ENCODE measurements at places on chromosomes 16 and 17.

- H3K36me3 ChIP-seq = no peaks in the 10 kb centered on the region
- no peaks in the 10 kb centered on the region for H3K27me3 ChIP-seq
- H3K4me3 ChIP-seq = no peak overlapping the region
- no peak overlapping the region for H3K27ac ChIP-seq
- no peak for DNase-seq
Measured at GRCh38 chr17:9998060-9998459, 93.0 kb upstream of the RCVRN start.

DNA sequence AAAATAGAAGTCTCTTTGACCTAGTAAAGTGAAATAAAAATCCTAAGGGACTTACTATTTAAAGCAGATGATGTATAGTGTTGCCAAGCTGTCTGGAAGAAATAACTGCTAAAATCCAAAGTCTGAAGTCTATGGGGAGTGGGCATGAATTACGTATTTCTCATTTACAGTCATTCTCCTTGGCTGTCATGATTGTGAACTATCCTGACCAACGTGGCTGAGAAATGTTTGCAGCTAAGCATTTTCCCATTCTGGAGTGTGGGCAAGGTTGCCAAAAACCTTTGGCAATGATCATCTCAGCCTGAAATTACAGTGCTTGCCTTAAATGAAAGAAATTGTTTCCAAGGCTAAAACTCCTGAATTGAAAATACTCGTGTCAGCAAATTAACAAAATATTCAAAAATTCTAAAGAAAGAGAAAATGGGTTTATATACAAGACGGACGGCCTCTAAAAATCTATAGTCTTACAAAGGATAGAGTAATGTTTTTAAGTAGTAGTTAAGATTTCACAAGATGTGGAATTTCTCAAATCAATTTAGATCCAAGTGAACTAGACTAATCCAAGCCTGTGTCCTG is 77.0 kb downstream of the CACNG1 start:
- H3K4me3 ChIP-seq = no peak overlapping the region
- no peaks in the 10 kb centered on the region for H3K27me3 ChIP-seq
- H3K36me3 ChIP-seq = peaks cover 82% of the 10 kb centered on the region
- peak; percentile 36 for DNase-seq
- H3K4me1 ChIP-seq = peaks cover 16% of the 10 kb centered on the region
- H3K27ac ChIP-seq = no peak overlapping the region

GRCh38 chr16:9976601-9977000 is 205.6 kb downstream of the GRIN2A start:
- no peaks in the 10 kb centered on the region for H3K27me3 ChIP-seq
- DNase-seq = no peak
- no peaks in the 10 kb centered on the region for H3K36me3 ChIP-seq
- H3K4me3 ChIP-seq = no peak overlapping the region
- H3K27ac ChIP-seq = no peak overlapping the region

- peak within 1 kb of the TSS; percentile 83 for H3K27ac ChIP-seq
- peak; percentile 69 for DNase-seq
- peak within 1 kb of the TSS; percentile 89 for H3K4me3 ChIP-seq
- H3K36me3 ChIP-seq = no peaks in the 10 kb centered on the region
Measured at GRCh38 chr16:397135-397661, at the start of gene NME4. NME4 (plus strand) TSS chr16:397199; CDS start chr16:397223, 24 bp downstream.

DNA sequence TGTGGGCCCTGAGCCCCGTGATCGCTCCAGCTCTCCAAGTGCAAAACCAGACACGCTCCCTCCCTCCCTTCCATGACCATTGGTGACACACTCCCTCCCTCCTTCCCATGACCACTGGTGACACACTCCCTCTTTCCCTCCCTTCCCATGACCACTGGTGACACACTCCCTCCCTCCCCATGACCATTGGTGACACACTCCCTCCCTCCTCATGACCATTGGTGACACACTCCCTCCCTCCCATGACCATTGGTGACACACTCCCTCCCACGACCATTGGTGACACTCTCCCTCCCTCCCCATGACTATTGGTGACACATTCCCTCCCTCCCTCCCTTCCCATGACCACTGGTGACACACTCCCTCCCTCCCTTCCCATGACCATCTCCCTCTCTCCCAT is 56.3 kb downstream of the LMF1 start:
- DNase-seq = peak; percentile 35
- no peak overlapping the region for H3K4me3 ChIP-seq
- no peaks in the 10 kb centered on the region for H3K27me3 ChIP-seq

DNA sequence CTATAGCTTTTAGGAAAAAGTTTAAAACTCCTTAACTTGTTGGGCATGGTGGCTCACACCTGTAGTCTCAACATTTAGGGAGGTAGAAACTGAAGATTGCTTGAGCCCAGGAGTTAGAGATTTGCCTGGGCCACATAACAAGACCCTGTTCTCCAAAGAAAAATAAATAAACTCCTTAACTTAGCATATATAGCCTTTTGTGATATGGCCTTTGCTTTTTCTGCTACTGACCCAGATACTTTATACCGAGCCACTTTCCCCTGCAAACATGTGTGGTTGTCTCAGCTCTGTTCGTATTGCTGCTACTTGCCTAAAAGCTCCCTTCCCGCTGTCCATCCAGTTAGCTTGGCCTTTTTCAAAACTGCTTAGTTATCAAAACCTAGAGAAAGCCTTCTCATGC is 51.0 kb downstream of the GAN start:
- H3K27me3 ChIP-seq = no peaks in the 10 kb centered on the region
- H3K36me3 ChIP-seq = peaks cover 19% of the 10 kb centered on the region
- no peak for DNase-seq
- H3K27ac ChIP-seq = no peak overlapping the region
- no peak overlapping the region for H3K4me3 ChIP-seq

- H3K4me1 ChIP-seq = peaks cover 6% of the 10 kb centered on the region
- no peak for DNase-seq
- no peaks in the 10 kb centered on the region for H3K36me3 ChIP-seq
Measured at GRCh38 chr16:48157794-48158193, 2.0 kb upstream of the ABCC12 start.

GRCh38 chr17:82358465-82359350 is at the start of gene TEX19:
TEX19 (plus strand) TSS chr17:82359247; CDS start chr17:82362151, 2,904 bp downstream.
- no peaks in the 10 kb centered on the region for H3K36me3 ChIP-seq
- no peak within 1 kb of the TSS for H3K4me3 ChIP-seq
- peak; percentile 55 for DNase-seq
- H3K27ac ChIP-seq = no peak within 1 kb of the TSS
- no peaks in the 10 kb centered on the region for H3K27me3 ChIP-seq
- H3K4me1 ChIP-seq = peaks cover 17% of the 10 kb centered on the region

DNA sequence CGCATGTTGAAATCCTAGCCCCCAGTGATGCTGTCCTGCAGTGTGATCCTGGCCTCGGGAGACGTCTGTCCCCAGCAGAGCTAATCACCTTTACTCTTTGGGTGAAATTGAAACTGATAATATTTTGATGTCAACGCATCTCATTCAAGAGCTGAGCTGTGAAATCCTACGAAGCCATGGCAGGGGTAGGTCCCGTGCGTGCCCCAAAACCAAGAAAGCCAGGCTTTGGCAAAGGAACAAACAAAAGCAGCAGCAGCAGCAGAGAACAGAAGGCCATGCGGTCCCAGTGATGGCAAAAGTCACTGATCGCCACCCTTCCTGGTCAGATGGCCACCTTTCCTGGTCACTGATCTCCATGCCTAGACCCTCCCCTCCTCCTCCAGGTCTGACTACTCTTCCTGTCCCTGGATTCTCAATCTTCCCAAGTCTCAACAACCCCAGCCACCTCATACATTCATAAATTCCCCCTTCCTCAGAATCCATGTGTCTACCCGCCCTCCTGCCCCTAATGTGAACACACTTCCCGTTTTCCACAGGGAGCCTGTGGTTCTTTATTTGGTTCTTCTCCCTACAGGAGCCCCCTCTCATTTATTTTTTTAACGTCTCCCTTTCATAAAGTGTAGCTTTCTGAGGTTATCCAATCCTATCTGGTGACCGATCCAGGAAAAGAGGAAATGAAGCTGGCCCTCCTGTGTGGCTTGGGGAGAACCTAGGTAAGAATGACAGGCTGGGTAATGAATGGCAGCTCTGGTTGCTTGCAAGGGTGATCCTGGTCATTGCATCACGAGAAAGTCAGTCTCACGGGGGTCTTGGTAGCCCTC is 50.3 kb downstream of the CPPED1 start:
- H3K27ac ChIP-seq = no peak overlapping the region
- no peaks in the 10 kb centered on the region for H3K27me3 ChIP-seq
- no peak for DNase-seq
- peaks cover 6% of the 10 kb centered on the region for H3K4me1 ChIP-seq
- H3K36me3 ChIP-seq = no peaks in the 10 kb centered on the region
- H3K4me3 ChIP-seq = no peak overlapping the region

DNA sequence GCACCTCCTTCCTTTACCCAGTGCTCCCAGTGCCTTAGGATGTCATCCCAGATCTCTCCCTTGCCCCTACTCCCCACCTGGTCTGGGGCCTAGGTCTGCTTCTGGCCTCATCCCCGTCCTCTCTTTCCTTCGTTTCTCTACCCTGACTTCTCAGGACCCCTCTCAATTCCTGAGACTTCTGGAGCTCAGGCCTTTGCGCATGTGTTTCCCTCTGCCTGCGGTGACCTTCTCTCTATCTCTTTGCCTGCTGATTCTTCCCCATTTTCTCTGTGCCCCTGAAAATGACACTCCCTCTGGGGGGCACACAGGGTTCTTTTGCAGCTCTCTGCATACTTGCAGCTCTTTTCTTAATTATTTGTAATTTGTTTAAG is 13.5 kb downstream of the ADORA2B start:
- no peaks in the 10 kb centered on the region for H3K27me3 ChIP-seq
- H3K4me3 ChIP-seq = no peak overlapping the region
- H3K36me3 ChIP-seq = no peaks in the 10 kb centered on the region
- DNase-seq = no peak
- H3K4me1 ChIP-seq = no peaks in the 10 kb centered on the region
- H3K27ac ChIP-seq = no peak overlapping the region

DNA sequence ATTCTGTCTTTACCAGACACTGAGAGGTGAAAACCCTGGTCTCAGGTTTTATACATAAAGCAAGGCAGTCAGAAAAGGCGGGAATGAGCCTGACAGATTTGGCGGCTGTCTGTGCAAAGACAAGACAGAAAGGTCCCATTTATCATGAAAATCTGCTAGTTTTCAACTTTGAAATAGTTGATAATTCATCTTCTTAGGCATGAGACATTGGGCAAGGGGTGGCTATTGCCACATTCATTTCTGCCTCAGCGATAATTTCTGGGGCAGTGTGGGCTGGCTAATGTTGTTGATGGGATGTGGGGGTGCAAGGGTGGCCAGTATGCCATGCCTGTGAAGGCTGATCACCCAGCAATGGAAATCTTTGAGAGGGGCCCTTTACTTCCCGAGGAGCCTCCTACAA is 173.8 kb upstream of the RPH3AL start:
- H3K4me3 ChIP-seq = no peak overlapping the region
- H3K4me1 ChIP-seq = no peaks in the 10 kb centered on the region
- DNase-seq = no peak
- no peak overlapping the region for H3K27ac ChIP-seq

DNA sequence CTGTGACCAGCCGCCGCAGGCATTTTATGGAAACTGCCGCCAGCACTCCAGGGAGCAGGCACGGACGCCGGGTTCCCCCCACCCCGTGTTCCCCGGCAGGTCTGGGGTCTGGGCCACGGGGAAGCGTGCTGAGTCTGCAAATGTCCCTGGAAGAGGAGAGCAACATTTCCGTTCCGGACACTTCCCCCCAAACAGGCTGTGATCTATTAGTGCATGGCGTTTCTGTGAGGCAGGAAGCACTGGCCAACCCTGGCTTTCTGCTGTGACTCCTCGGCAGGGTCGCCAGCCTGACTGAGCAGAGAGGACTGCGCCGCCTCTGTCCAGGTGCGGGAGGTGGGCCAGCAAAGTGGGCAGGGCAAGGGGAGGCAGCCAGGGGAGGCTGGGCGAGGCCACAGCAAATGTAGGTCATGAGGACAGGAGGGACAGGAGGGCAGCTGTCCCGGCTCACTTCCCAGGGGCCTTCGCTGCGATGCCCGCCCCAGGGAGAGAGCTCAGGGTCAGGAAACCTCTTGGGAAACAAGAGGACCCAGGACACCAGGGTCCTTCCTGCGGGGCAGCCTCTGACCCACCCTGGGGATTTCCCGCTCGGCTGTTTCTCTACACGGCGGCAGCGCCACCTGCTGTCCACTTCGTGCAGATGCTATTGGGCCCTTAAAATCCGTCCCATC is 9.5 kb downstream of the FOXF1 start:
- peaks cover 5% of the 10 kb centered on the region for H3K36me3 ChIP-seq
- peak; percentile 59 for DNase-seq
- H3K4me3 ChIP-seq = peak overlapping the region; percentile 26
- peaks cover 73% of the 10 kb centered on the region for H3K27me3 ChIP-seq
- H3K27ac ChIP-seq = peak overlapping the region; percentile 98

DNA sequence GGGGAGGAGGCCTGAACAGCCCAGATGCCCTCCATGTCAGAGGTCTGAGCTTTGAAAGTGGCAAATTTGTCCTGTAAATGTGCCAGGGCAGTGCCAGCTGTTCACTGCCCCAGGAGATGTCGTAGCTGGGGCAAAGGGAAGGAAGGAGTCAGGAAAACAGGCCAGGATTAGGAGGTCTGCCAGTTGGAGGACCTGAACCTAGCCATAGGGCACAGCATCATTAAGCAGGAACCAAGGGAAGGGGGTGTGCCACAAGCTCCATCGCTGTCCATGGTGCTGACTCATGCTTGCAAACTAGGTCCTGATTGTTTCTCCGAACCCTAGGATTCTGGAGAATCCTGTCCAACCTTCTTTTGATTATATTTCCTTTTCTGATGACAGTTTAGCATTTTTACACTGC is 124.2 kb downstream of the TMEM132E start:
- no peaks in the 10 kb centered on the region for H3K4me1 ChIP-seq
- H3K4me3 ChIP-seq = no peak overlapping the region
- no peak for DNase-seq

Measured in stomach (tissue), 19 donors.